Activated T-helper 2 cell treated with anti-CD3 and anti-CD28 coated beads, Interferon-gamma antibody, Interleukin-2, Interleukin-4, amounts not matched to agents 10 μg/mL and 5 μg/mL and 100 μg/mL, durations not matched to agents 14 hours and 24 hours and 36 hours (primary cell): ENCODE measurements at places on chromosomes 2 and 18.

DNA sequence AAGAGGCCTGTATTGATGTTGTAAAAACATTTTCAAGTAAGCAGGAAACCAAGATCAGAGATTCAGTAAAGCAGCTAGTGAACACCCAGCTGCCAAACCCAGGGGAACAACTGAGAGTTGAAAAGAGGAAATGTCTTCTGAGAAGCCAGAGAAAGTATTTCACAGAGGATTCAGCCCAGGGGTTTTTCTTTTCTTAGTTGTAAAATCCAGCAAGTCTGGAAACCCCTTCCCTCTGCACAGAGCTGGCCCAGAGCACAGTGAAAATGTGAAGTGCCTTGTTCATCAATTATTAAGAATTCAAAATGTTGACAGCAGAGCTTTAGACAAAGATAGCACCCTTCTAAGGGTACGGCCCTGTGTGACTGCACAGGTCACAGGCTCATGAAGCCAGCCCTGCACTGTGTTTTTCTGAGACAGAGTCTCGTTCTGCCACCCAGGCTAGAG is 28.4 kb downstream of the AFF3 start:
- DNase-seq = no peak
- no peaks in the 10 kb centered on the region for H3K36me3 ChIP-seq
- no peak overlapping the region for H3K4me3 ChIP-seq
- H3K27me3 ChIP-seq = peaks cover 6% of the 10 kb centered on the region
- peaks cover 9% of the 10 kb centered on the region for H3K4me1 ChIP-seq

DNA sequence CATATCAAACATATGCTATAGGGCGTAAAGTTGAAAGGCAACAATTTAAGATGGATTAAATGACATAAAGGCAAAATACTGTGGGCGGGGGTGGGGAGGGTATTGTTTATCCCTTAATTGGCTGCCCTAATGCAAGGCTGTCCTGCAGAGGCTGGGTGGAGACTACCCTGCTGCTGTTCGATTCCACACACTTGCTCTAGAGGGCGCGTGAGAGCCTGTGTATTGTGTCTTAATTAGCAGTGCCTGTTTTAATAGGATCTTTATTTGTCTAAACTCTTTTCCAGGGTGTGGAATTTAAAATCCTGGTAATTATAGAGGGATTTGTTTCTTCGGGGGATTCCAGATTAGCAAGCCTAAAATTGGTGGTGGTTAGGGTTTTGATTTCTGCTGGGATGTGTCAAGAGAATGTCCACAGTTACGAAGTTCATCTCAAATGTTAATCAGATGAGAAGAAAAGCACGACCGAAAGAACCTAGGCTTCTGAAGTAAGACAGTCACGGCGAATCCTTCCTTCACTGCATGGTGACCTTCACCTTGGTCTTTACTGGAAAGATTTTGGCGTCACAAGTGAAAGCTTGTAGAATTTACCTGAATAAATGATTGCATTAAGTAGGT is 103.5 kb upstream of the MAP3K20 start:
- H3K36me3 ChIP-seq = no peaks in the 10 kb centered on the region
- peaks cover 17% of the 10 kb centered on the region for H3K27me3 ChIP-seq
- no peak overlapping the region for H3K27ac ChIP-seq
- H3K4me3 ChIP-seq = no peak overlapping the region
- DNase-seq = peak; percentile 14

- DNase-seq = peak; percentile 56
- peaks cover 54% of the 10 kb centered on the region for H3K4me1 ChIP-seq
- peak overlapping the region; percentile 98 for H3K4me3 ChIP-seq
- no peaks in the 10 kb centered on the region for H3K27me3 ChIP-seq
- peak overlapping the region; percentile 95 for H3K27ac ChIP-seq
- peaks cover 46% of the 10 kb centered on the region for H3K36me3 ChIP-seq
Observed at GRCh38 chr2:39119732-39120520, 925 bp downstream of the SOS1 start.

GRCh38 chr18:33264566-33264965 is 176.0 kb downstream of the CCDC178 start:
- no peak overlapping the region for H3K27ac ChIP-seq
- DNase-seq = no peak
- H3K36me3 ChIP-seq = no peaks in the 10 kb centered on the region
- H3K27me3 ChIP-seq = no peaks in the 10 kb centered on the region

DNA sequence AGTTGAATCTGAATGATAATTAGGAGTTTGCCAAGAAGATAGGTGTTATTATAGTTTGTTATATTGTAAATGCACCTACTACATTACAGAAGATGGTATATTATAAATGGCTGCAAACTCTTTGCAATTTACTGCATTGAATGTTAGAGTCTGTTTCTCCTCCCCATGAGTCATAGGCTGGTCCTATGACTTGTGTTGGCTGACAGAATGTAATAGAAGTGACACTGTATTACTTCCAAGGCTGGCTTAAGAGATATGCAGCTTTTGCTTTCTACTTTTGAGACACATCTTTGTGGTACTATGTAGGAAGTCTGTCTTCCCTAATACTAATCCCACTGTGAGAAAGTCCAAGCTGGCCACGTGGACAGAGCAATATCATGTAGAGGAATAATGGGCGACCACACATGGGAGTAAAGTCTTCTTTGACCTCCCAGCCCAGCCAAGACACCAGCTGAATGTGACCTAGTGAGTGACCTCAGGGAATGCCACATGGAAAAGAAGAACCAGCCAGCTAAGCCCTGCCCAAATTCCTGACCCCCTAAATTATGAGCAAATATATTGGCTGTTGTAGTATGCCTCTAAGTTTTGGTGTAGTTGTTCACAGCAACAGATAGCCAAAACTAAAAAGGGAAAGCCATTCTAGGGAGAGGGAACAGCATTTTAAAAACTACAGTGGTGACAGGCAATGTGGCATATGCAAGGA is 6.8 kb upstream of the DDX1 start:
- no peak overlapping the region for H3K4me3 ChIP-seq
- no peaks in the 10 kb centered on the region for H3K4me1 ChIP-seq
- no peaks in the 10 kb centered on the region for H3K27me3 ChIP-seq
- DNase-seq = no peak
- no peak overlapping the region for H3K27ac ChIP-seq
- no peaks in the 10 kb centered on the region for H3K36me3 ChIP-seq

DNA sequence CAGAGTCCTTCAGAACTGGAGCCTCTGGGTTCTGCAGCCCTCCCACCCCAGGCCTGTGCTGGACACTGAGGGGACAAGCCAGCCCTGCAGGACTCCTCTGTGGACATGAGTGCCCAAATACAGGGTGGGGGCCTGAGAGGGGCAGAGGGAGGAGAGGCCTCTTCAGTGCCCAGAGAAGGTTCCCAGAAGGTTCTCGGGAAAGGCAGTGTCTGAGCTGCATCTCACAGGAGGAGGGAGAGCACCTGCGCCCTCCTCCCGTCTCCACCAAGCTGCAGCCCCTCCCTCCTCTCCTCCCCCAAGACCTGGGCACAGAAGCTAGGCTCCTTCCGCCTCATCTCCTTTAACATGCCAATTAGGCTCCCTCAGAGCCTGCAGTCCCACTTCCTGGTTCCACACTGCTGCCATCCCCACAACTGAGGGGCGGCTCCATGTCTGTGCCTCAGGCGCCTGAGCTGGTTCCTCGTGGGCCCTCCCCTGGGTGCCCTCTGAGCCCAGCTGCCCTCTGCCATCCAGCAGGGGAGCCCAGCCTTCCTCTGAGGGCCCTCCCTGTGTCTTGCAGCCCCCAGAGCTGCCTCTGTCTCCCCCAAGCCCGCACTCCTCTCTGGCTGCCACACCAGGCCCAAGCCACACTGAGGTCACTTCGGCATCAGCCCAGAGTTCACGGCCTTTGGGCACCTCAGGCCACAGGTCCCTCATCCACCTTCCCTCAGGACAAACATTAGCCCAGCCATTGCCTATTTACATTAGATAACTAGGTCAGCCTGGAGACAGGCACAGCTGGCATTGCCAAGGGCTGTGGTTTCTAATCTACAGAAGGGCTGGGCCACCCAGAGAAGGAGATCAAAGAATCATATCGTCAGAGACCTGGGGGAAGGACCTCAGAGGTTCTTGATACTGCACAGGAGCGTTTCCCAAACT is 28.9 kb downstream of the KCNK3 start:
- no peaks in the 10 kb centered on the region for H3K36me3 ChIP-seq
- no peak overlapping the region for H3K27ac ChIP-seq
- no peaks in the 10 kb centered on the region for H3K4me1 ChIP-seq
- no peak overlapping the region for H3K4me3 ChIP-seq
